Activated CD8-positive, alpha-beta memory T cell treated with anti-CD3 and anti-CD28 coated beads, Interleukin-2, amount 10 ng/mL, durations not matched to agents 7 days and 5 days (primary cell): ENCODE measurements at places on chromosomes 2 and 18. TPM values are rescaled to one million over a fixed set of nuclear protein-coding genes. Genes with fewer than 3 reads are reported as not detected.
A peak's percentile ranks its signal among the peaks of the same experiment; 100 is the strongest.

DNA sequence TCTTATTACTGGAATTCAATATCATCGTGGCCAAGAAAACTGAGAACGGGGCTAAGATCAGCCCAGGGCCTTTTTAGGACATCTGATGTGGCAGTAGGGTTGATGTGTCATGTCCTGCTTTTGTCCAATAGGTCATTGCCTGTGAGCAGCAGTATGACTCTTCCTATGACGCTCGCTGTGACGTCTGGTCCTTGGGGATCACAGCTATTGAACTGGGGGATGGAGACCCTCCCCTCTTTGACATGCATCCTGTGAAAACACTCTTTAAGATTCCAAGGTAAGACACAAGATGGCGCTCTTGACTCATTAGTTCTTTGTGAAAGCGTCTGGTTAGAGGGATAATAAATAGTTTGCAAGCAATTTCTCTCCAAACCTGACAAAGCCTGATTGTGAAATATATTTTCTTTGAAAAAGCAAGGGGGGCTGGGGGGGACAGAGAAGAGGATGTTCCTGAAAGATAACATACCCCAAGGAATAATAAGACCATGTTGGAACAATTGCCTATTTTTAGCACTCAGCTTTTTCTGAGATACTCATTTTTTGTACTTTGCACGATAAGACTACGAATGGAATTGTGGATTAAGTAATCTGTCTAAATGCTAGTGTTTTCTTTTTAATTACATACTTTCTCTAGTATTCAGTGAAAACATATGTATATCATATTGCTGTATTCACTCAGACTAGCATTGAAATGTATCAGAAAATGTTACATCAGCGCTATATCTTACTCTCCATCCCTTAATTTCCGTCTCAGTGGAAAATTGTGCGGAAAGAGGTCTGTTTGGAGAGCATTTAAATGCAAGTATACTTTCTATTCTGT is 58.1 kb downstream of the MYO3B start:
- no peak for DNase-seq
- H3K4me1 ChIP-seq, result no peaks in the 10 kb centered on the region
- H3K4me3 ChIP-seq, result no peak overlapping the region
- peaks cover 30% of the 10 kb centered on the region for H3K27me3 ChIP-seq

GRCh38 chr2:176891105-176891504 is 321.5 kb upstream of the HNRNPA3 start:
- no peak for DNase-seq
- peaks cover 1% of the 10 kb centered on the region for H3K36me3 ChIP-seq
- no peak overlapping the region for H3K27ac ChIP-seq
- no peaks in the 10 kb centered on the region for H3K27me3 ChIP-seq

SKOR2 gene
- not detected for total RNA-seq

GRCh38 chr2:143123911-143124310 is 5.3 kb upstream of the ARHGAP15 start:
- DNase-seq, result no peak
- H3K4me3 ChIP-seq, result no peak overlapping the region
- no peaks in the 10 kb centered on the region for H3K27me3 ChIP-seq
- no peak overlapping the region for H3K27ac ChIP-seq
- peaks cover 1% of the 10 kb centered on the region for H3K36me3 ChIP-seq
- peaks cover 38% of the 10 kb centered on the region for H3K4me1 ChIP-seq

GRCh38 chr2:98816281-98816680 is 85.3 kb upstream of the MGAT4A start:
- DNase-seq, result no peak
- no peak overlapping the region for H3K27ac ChIP-seq
- H3K36me3 ChIP-seq, result peaks cover 1% of the 10 kb centered on the region
- no peaks in the 10 kb centered on the region for H3K4me1 ChIP-seq
- H3K4me3 ChIP-seq, result no peak overlapping the region

GRCh38 chr2:26591619-26592505 is 49.3 kb downstream of the CIB4 start:
- DNase-seq, result no peak
- H3K4me1 ChIP-seq, result peaks cover 8% of the 10 kb centered on the region
- H3K4me3 ChIP-seq, result no peak overlapping the region

- H3K27ac ChIP-seq, result no peak overlapping the region
- no peak overlapping the region for H3K4me3 ChIP-seq
Measured at GRCh38 chr18:51342815-51343214, 145.3 kb upstream of the MEX3C start.

- no peaks in the 10 kb centered on the region for H3K36me3 ChIP-seq
- no peak overlapping the region for H3K4me3 ChIP-seq
- DNase-seq, result no peak
- peaks cover 8% of the 10 kb centered on the region for H3K4me1 ChIP-seq
- peaks cover 4% of the 10 kb centered on the region for H3K27me3 ChIP-seq
Measured at GRCh38 chr2:45950606-45951005, 299.1 kb downstream of the PRKCE start.

C2orf15 gene
- 0.47 TPM for total RNA-seq

DNA sequence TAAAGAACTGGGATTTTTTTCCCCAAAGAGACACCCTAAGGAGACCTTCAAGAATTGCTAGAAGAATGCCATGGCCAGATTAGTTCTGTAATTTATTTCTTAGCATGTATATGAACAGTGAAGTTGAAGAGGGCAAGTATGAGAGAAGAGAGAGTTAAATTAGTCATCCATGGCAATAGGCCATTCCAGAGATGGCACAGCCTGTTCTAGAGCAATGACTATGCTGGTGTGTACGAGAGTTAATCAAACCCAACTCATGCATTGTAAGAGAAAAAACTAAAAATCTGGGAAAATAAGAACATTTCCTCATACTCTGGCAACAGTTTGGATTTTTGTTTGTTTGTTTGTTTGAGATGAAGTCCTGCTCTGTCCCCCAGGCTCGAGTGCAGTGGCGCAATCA is 112.1 kb upstream of the PIK3C3 start:
- H3K36me3 ChIP-seq, result no peaks in the 10 kb centered on the region
- peaks cover 7% of the 10 kb centered on the region for H3K27me3 ChIP-seq
- no peak overlapping the region for H3K27ac ChIP-seq
- no peak for DNase-seq

FRZB gene
- not detected for total RNA-seq

COX5B gene
- total RNA-seq, result 236 TPM

DNA sequence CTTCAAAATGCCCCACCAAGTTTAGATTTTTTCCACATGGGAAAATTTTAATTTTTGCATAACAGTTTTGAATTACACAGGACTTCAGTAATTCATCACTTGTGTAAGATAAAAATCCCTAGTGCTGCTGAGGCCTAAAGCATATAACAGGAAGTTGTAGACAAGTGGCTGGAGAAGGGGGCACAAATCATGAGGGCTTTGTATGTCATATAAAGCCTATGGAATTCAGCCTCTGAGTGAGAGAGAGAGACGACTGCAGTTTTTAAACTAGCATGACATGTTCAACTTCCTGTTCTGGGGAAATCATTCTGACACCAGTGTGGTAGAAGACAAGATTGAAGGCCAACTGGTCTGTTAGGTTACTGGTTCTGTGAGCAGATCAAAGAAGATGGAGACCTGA is 187.3 kb upstream of the CHST9 start:
- no peaks in the 10 kb centered on the region for H3K36me3 ChIP-seq
- H3K27me3 ChIP-seq, result no peaks in the 10 kb centered on the region
- H3K4me3 ChIP-seq, result no peak overlapping the region
- H3K27ac ChIP-seq, result no peak overlapping the region

CFAP221 gene
- not detected for total RNA-seq

- H3K4me3 ChIP-seq, result no peak overlapping the region
- H3K4me1 ChIP-seq, result no peaks in the 10 kb centered on the region
- H3K36me3 ChIP-seq, result no peaks in the 10 kb centered on the region
Measured at GRCh38 chr2:67528320-67528719, 131.2 kb downstream of the ETAA1 start.

DNA sequence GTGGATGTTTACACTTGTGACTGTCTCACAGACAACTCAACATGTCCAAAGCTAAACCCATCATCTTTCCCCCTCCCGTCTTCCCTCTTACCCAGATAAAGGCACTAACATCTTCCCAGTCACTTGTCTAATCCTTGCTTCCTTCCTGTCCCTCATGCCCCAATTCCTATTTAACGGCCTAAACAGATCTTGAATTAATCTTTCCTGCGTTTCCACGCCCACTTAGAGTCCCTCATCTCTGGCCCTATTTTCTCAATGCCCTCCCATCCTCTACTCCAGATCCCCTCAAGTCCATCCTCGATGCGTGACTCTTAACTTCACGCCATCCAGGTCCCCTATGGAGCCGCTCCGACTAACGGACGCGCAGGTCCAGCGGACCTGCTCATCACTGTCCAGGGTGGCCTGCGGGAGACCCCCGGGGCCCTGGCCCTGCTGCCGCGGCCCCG is 682 bp upstream of the SCLY start:
- peak overlapping the region; percentile 81 for H3K4me3 ChIP-seq
- peak overlapping the region; percentile 83 for H3K27ac ChIP-seq
- DNase-seq, result no peak
- H3K36me3 ChIP-seq, result peaks cover 11% of the 10 kb centered on the region

- H3K27me3 ChIP-seq, result no peaks in the 10 kb centered on the region
- no peaks in the 10 kb centered on the region for H3K4me1 ChIP-seq
- no peak for DNase-seq
Measured at GRCh38 chr2:212897296-212897695, 254.1 kb downstream of the IKZF2 start.

DNA sequence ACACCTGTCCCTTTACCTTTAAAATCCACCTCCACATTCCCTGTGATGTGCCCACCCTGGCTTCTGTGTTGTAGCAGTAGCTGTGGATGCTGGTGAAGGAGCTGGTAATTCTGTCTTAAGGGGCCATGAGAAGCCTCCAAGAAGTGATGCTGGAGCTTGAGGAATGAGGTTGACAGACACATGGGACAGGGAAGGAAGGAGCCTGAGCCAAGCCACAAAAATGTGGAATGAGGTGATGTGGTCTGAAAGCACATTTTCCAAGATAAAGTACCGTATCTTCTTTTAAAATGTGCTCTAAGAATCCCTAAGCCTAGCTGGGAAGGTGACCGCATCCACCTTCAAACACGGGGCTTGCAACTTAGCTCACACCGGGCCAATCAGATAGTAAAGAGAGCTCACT is 31.2 kb downstream of the VWA3B start:
- H3K36me3 ChIP-seq, result no peaks in the 10 kb centered on the region
- peaks cover 2% of the 10 kb centered on the region for H3K4me1 ChIP-seq
- no peak overlapping the region for H3K27ac ChIP-seq

GRCh38 chr18:9905401-9905922 is 8.4 kb upstream of the VAPA start:
- no peaks in the 10 kb centered on the region for H3K36me3 ChIP-seq
- DNase-seq, result no peak
- no peak overlapping the region for H3K4me3 ChIP-seq
- peaks cover 32% of the 10 kb centered on the region for H3K27me3 ChIP-seq
- no peak overlapping the region for H3K27ac ChIP-seq

GRCh38 chr18:10863026-10863425 is 286.3 kb downstream of the PIEZO2 start:
- no peak overlapping the region for H3K27ac ChIP-seq
- H3K27me3 ChIP-seq, result peaks cover 2% of the 10 kb centered on the region
- H3K36me3 ChIP-seq, result no peaks in the 10 kb centered on the region
- H3K4me3 ChIP-seq, result no peak overlapping the region

GRCh38 chr2:70828115-70828514 is 7.5 kb downstream of the CD207 start:
- no peak overlapping the region for H3K27ac ChIP-seq
- peaks cover 9% of the 10 kb centered on the region for H3K27me3 ChIP-seq
- no peak for DNase-seq
- no peaks in the 10 kb centered on the region for H3K36me3 ChIP-seq

ZSWIM2 gene
- not detected for total RNA-seq

DNA sequence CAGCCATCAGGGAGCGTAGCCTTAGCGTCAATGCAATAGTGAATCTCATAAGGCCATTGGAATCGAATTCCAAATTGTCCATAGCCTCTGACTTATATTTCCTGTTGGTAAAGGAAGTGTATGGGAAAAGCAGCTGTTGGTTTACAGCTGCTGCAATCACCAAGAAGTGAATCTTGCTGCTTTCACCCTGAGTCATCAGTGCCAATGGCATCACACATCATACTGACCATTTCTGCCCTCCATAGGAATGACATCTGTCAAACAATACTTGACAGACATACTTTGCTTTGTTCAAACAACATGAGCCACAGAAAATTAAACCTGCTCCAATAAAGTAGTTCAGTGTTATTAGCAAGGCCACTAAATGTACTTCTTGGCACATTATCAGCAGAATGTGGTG is 111.2 kb upstream of the KLHL29 start:
- H3K27ac ChIP-seq, result no peak overlapping the region
- no peak for DNase-seq

ANKRD29 gene
- total RNA-seq, result not detected

- H3K27me3 ChIP-seq, result peaks cover 16% of the 10 kb centered on the region
- peaks cover 25% of the 10 kb centered on the region for H3K4me1 ChIP-seq
- peak overlapping the region; percentile 88 for H3K4me3 ChIP-seq
- no peak for DNase-seq
- no peaks in the 10 kb centered on the region for H3K36me3 ChIP-seq
Measured at GRCh38 chr2:171999161-171999560, 592 bp upstream of the METAP1D start.

DNA sequence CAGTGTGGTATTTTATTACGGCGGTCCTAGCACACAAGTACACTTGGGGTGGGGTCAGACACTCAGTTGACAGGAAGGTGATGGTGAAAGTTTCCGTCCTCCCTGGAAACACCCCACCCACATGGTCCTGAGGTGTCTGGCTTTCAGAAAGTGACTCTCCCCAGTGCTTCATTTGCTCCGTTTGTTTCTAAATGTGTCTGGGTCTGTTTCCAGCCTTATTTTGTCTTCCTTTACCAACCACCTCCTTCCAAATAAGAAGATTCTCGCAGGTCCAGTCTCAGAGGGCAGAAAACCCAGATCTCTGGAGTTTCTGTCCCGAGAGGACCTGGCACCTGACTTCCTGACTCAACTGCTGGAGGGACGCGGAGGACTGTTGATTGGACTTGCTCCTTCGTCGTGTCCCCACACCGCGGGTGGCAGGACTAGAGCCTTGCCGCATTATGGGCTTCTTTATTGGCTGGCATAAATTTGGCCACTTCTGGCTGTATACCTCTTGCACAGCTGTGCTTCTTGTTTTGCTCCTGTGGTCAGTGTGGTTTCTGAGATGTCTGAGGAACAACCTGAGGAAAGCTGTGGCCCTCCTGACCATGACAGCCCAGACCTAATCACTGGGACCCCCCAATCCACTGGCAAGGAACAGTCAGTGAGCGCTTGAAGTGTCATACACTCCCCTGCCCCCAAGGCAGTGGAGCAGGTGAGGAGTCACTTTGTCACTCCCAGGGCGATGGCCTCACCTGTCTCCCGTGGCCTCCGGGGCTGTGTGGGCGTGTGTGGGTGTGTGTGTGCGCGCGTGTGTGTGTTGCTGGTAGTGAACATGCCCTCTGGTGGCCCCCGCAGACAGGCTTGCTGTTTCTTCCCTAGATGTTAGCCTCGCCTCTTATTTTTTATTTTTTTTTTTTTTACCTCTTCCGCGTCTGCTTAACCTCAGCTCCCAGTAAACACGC is 45.6 kb downstream of the MEX3C start:
- peaks cover 3% of the 10 kb centered on the region for H3K27me3 ChIP-seq
- peaks cover 3% of the 10 kb centered on the region for H3K36me3 ChIP-seq
- H3K4me1 ChIP-seq, result peaks cover 35% of the 10 kb centered on the region
- peak overlapping the region; percentile 49 for H3K4me3 ChIP-seq
- peak; percentile 74 for DNase-seq
- H3K27ac ChIP-seq, result peak overlapping the region; percentile 73

- H3K36me3 ChIP-seq, result no peaks in the 10 kb centered on the region
- H3K27me3 ChIP-seq, result no peaks in the 10 kb centered on the region
- H3K4me3 ChIP-seq, result no peak overlapping the region
- H3K27ac ChIP-seq, result no peak overlapping the region
- no peak for DNase-seq
Measured at GRCh38 chr2:37707393-37707792, 36.0 kb upstream of the CDC42EP3 start.

- H3K4me3 ChIP-seq, result no peak overlapping the region
- H3K4me1 ChIP-seq, result peaks cover 35% of the 10 kb centered on the region
- no peak for DNase-seq
Measured at GRCh38 chr2:84919885-84920580, 14.6 kb downstream of the TMSB10 start.
